ENCODE measurements at places on chromosomes 2 and 18. TPM values are rescaled to one million over a fixed set of nuclear protein-coding genes. Genes with fewer than 3 reads are reported as not detected.

The SULT1C2 gene
- total RNA-seq, result 0.28 TPM

The DSG1 gene
- not detected for total RNA-seq

The GRHL1 gene
- total RNA-seq, result 4.7 TPM

The AGFG1 gene
- total RNA-seq, result 96.4 TPM

The ADD2 gene
- 45.3 TPM for total RNA-seq

The NRP2 gene
- 32.0 TPM for total RNA-seq

The PID1 gene
- 0.90 TPM for total RNA-seq

The MEIS1 gene
- 10.7 TPM for total RNA-seq

The CDKL4 gene
- total RNA-seq, result not detected

The UGT1A5 gene
- total RNA-seq, result not detected

The SIX2 gene
- total RNA-seq, result 0.12 TPM

The ATP6V1C2 gene
- 0.11 TPM for total RNA-seq

The PTPRN gene
- total RNA-seq, result 4.2 TPM

The TWIST2 gene
- total RNA-seq, result 1.7 TPM

The SCYGR4 gene
- total RNA-seq, result not detected

The NABP1 gene
- total RNA-seq, result 2.8 TPM

The DCAF17 gene
- total RNA-seq, result 53.8 TPM

The CTNNA2 gene
- 43.5 TPM for total RNA-seq

The MOGAT1 gene
- total RNA-seq, result 2.0 TPM

The HJURP gene
- total RNA-seq, result 109 TPM

The CD207 gene
- not detected for total RNA-seq

The SP9 gene
- not detected for total RNA-seq

The TUBA3D gene
- not detected for total RNA-seq

The LIMS4 gene
- total RNA-seq, result not detected

The MSGN1 gene
- total RNA-seq, result not detected

The CXCR2 gene
- total RNA-seq, result not detected

The HMSD gene
- 0.88 TPM for total RNA-seq

The CTLA4 gene
- not detected for total RNA-seq

The MZT2A gene
- 45.0 TPM for total RNA-seq

The BOLL gene
- not detected for total RNA-seq

The NEU2 gene
- not detected for total RNA-seq

The NYAP2 gene
- 0.07 TPM for total RNA-seq

The PSMD14 gene
- 117 TPM for total RNA-seq

Measured in neural progenitor cell (in vitro differentiated cells).